ENCODE measurements at places on chromosomes 12 and 14. TPM values are rescaled to one million over a fixed set of nuclear protein-coding genes. Genes with fewer than 3 reads are reported as not detected.

The PPM1H gene
- 12.0 TPM for total RNA-seq

DNA sequence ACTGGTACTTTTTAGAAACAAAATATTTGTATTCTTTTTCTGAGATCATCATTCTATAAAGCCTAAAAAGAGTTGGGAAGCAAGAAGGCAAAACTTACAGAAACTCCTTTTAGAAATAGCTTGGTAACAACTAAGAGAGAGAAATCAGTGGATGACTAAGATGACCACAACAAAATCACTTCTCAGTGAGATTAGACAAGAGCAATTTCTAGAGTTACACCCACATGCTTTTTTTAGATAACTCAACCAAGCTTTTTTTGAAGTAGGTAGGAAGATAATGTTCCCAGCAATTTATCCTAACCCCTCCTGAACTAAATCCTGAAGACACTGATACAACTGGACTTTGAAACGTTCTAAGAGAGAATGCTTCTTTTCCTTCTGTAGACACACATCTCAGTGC is 576.4 kb downstream of the SLC6A15 start:
- no peak overlapping the region for H3K4me3 ChIP-seq
- no peaks in the 10 kb centered on the region for H3K4me1 ChIP-seq
- no peaks in the 10 kb centered on the region for H3K36me3 ChIP-seq
- H3K27me3 ChIP-seq = no peaks in the 10 kb centered on the region
- no peak for DNase-seq

GRCh38 chr12:44993161-44993560 is 57.7 kb downstream of the DBX2 start:
- H3K36me3 ChIP-seq = no peaks in the 10 kb centered on the region
- no peak for DNase-seq
- no peak overlapping the region for H3K27ac ChIP-seq
- H3K4me3 ChIP-seq = no peak overlapping the region

The CELA1 gene
- not detected for total RNA-seq

DNA sequence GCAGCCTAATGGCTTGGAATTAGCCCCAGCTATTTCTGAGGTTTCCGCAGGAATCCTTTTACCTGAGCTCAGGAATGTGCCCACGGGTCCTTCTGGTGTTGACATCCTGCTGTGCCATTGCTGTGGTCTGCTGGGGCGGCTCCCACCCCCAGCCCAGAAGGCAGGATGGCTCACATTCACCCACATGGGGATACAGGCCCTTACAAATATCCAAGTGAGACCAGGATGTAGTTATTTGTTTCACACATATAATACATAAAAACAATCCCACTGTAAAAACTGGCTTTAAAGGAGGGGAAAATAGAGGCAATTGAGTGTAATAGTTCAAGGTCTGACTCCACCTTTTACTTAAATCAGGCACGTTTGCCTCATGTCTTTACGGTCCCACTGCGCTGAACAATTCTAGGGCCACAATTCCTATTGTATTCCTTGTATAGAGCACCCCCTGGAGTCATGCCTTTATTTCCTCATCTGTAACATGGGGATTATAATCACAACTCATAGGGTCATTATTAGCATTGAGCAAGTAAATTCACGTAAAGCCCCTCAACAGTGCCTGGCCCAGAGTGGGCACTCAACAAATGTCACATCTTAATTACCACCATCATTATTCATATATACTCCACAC is 57.2 kb upstream of the FICD start:
- H3K4me3 ChIP-seq = no peak overlapping the region
- H3K27ac ChIP-seq = no peak overlapping the region

DNA sequence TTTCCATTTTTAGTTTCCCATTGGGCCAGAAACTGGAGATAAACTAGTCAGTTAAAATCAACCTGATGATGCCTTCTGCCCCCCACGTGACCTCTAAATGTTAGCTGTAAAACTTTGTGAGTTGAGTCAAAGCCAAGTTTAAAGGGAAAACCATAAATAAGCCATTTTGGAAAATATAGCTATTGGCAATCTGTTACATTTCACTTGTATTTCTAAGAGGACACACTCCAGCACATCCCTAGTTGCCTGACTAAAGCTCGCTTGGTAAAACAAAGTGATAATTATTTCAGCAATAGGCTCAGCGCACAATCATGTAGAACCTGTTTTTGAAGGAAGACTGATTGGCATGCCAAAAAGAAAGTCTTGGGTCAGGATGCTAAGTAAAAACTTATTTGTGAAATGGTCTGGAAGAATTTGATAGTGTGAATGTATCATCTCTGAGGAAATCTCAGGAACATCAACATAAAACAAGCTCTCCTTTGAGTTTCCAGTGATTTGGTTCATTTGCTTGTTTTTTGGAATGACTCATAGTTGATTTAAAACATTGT is 49.2 kb upstream of the AEBP2 start:
- H3K36me3 ChIP-seq = no peaks in the 10 kb centered on the region
- peaks cover 7% of the 10 kb centered on the region for H3K4me1 ChIP-seq
- H3K27ac ChIP-seq = no peak overlapping the region
- H3K4me3 ChIP-seq = no peak overlapping the region

- H3K27me3 ChIP-seq = no peaks in the 10 kb centered on the region
- H3K27ac ChIP-seq = no peak overlapping the region
- DNase-seq = no peak
- H3K36me3 ChIP-seq = no peaks in the 10 kb centered on the region
- no peaks in the 10 kb centered on the region for H3K4me1 ChIP-seq
Measured at GRCh38 chr14:102757646-102758045, 19.6 kb upstream of the TRAF3 start.

Data from PC-3 (cell line).